Thoracic aorta (tissue), 2 donors: ENCODE measurements at places on chromosomes 7 and 10.

GRCh38 chr10:123888751-123889150 lies 2.9 kb downstream of the CPXM2 start:
- DNase-seq: no peak

- DNase-seq: no peak
These were observed 27.1 kb upstream of the TNRC18 start for GRCh38 chr7:5450549-5451327.

DNA sequence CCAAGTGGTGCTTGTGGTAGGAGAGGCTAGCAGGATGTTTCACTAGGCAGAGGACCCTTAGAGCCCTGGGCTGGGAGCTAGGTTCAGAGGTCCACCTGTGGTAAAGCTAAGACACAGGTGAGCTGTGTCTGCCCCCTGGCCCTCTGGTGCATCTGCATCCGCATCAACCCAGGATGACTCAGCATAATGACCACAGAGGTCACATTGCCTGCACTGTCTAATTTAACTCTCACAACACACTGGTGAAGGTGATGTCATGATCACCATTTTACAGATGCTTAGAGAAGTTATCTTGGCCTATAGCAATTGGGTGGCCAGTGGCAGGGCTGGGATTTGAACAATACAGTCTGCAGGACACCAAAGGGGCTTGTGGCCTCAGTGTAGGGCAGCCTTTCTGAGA lies 33.1 kb downstream of the HABP2 start:
- no peak for DNase-seq

GRCh38 chr7:159088016-159088865 lies 56.4 kb downstream of the VIPR2 start:
- no peak for DNase-seq

- no peak for DNase-seq
These were observed 43.1 kb downstream of the EGFR start for GRCh38 chr7:55061726-55062499.

DNA sequence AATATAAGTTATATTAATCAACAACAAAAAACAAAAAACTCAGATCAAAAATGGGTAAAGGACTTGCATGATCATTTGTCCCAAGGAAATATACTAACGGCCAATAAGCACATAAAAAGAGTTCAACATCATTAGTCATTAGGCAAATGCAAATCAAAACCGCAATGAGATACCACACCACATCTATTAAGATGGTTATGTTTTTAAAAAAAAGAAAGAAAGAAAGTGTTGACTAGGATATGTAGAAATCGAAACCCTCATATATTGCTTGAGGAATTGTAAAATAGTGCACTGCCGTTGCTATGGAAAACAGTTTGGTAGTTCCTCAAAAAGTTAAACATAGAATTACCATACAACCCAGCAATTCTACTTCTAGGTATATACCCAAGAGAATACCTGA lies 39.4 kb upstream of the CTNNA3 start:
- no peak for DNase-seq

GRCh38 chr10:131022369-131022768 lies 289.2 kb downstream of the TCERG1L start:
- no peak for DNase-seq

DNA sequence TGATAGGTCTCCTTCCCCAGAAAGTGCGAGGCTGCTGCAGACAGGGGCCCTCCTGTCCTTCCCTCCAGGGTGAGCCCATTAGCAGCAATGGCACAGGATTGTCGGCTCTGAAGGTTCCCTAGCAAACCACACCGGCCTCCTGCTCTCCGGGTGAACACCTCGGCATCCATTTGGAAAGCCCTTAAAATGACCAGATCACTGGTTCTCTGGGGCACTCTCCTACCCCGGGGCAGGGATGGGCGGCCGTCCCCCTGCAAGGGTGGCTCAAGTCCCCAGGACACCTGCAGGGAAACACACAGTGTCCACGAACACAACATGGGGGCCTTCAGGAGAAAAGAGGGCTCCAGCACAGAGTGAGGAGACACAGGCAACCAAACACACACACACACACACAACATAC lies 459.1 kb downstream of the PTPRN2 start:
- DNase-seq: no peak

DNA sequence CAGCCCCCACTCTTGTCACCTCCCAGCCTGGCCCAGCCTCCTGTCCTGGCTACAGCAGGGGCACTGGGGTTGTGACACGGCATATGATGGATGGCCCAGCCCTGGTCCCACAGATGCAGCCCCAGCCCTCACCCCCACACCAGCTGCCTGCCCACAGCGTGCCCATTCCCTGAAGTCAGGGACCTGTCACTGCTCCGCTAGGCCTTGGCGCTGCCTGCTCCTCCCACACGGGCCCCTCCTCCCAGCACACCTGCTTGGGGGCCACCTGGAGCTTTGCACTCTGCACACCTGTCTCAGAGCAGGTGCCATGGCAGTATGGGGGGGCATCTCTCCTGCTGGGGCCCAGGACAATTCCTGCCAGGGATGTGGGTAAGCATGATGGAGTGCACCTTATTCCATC lies 3.5 kb downstream of the GCK start:
- DNase-seq: no peak

GRCh38 chr7:37342688-37343471 lies 105.8 kb downstream of the ELMO1 start:
- no peak for DNase-seq

- DNase-seq: no peak
These were observed 17.4 kb downstream of the CNNM2 start for GRCh38 chr10:102935505-102935904.

DNA sequence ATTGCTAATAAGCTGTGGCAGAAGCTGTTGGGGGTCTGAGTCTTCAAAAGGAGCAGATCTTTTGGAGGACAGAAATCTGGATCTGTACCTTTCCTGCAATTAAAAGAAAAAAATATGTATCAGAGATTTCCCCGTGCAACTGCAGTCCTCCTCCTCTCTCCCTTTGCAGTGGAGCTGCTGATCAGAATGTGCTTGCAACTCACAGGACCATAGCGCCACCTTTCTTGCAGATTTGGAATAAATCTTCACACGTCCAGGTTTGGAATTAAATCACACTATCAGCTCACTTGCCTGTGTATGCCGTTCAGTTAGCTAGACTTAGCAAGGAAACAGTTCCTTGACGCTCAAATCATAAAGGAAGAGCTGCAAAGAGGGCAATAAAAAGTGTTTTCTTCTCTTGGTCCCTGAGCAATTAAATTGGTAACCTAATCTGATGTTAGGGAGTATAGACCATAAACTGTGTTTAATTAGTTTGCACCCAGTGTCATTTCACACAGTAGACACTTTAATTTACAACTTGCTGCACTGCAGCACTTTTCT lies 77.4 kb downstream of the PON1 start:
- DNase-seq: no peak

DNA sequence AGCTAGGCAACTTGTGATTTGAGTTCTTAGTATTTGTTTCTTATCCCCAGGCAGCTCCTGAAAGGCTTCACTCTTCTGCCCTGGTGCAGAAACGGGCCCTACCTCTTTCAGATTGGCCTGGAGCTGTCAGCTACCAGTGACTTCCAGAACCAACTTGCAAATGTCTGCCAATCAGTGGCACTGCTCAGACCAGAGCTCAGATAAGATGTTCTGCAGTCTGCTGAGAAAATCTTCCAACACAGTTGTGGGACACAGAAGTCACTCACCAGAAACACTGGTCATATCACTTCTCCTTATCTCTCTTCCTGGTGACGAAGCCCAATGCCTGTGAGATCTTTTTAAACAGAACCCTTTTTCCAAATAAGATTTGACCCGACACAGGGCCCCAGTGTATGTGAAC lies 81.9 kb upstream of the DUSP5 start:
- DNase-seq: no peak

- no peak for DNase-seq
These were observed 124.8 kb upstream of the TMEM72 start for GRCh38 chr10:44786286-44786850.

- DNase-seq: no peak
These were observed 167.9 kb downstream of the CUX1 start for GRCh38 chr7:101985057-101985902.

DNA sequence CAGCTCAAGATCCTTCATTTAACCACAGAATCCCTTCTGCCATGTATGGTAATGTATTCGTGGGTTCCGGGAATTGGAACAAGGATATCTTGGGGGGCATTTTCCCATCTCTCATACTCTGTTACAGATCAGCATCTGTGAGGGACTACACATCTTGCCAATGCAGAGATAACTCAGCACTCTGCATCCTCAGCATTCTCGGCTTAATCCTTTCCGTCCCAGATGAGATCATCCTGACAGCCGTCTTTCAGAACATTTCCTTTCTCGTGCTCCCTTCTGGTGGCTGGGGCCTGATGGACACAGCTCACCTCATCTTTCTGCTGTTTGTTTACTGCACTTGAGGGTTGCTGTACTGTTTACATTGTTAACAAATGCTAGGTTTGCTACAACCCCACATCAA lies 25.3 kb downstream of the FKBP6 start:
- DNase-seq: no peak

DNA sequence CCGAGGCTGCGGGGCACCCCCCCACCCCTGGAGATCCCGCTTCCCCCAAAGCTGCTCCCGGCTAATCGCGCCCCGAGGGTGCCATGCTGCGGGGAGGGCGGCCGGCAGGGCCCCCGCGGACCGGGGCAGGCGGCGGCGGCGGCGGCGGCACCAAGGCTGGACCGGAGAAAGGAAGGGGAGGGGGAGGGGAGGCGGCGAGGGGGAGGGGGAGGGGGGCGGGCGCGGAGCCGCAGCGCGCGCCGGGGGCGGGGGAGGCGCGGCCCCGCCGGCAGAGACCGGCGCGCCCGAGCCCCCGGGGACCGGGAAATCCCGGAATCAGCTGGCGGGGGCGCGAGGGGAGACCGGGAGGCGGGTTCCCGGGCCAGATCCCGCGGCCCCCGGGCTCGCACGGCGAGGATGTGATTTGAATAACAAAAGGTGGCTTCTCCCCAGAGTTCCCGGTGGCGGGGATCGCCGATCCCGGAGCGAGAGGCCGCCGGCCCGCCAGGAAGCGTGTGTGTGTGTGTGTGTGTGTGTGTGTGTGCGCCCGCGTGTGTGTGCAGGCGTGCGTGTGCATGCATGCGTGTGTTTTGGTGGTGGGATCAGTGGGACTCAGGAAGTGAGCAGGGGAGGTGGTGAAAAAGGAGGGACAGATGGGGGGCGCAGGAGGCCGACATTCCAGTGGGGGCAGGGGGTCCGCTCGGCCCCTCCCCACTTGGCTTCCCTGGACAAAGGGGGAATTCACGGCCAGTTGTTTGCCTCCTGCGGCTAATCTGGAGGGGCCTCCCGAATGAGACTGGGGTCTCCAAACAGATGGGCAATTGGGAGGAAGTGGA lies 99.5 kb downstream of the HIP1 start:
- DNase-seq: no peak

DNA sequence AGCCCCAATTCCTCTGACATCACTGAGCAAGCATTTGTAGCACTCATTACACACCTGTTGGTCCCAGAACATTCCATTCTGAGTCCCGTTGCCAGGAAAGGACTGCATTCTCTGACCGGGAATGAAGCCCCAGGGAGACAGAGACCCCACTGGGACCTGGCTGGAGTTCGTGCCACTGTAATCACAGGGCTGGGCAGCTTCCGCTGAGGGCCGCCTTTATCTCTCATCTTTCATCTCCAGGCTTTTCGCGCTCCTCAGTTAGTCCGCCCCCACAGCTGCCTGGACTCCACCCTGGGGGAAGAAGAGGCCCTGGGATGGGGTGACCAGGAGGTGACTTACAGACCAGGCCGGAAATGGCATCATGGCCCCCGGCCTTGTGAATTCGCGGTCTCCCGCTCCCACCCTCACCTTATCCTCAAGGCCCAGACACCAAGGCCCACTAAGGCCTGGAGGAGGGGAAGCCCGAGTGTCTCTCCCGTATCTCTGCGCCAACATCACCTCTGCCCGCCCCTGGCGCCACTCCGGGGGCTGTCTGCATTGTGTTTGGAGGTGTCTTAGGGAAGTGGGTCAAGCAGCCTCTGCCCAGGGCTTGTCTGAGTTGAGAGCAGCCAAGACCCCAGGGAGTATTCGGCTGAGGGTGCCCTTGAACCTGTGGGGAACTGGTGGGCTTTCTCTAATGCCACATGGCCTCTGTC lies 75.4 kb downstream of the PROSER2 start:
- no peak for DNase-seq

DNA sequence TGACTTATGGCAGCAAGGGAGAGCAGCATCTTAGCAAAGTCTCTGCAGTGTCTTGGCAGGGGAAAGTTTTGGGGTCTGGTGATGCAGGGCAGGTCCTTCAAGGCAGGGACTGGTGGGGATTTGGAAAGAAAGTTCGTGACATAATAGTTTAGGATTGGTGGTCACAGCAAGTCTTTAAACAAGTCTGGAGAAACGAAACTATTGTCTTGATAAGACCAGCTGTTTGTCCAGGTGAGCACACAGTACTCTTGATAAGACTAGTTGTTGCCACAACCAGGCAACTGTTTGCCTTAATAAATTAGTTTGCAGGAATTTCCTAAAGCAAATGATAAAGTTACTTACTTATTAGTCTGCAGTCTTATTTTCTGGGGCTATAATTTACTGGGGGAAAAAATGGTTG lies 136.1 kb downstream of the AKR1D1 start:
- DNase-seq: no peak

DNA sequence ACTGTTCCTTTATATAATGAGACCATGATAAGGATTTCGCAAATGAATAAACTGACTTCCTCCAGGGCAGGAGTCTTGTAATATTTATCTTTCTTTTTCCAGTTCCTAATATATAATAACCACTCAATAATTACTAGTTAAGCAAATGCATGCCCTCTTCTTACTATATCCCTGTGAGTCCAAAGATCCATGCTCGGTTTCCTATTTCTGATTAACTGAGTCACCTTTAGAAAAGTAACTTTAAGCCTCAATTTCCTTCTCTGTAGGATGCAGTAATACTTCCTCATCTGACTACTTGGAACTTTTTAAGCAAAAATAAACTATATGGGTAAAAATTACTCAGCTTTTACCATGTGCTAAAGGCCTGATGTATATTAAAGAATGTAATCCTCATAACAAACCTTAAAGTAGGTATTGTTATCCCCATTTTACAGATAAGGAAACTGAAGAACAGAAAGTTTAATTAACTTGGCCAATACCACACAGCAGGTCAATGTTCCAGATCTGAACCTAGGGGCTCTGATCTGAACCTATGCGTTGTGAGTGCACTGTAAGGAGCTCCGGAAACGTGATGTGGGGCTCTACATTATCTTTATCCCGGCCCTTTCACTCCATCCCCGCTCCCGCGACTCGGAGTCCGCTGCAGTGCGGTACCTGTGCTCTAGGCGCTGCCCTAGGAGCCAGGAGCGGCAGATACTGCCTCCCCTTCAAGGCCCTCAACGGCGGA lies 458 bp downstream of the COX15 start:
- no peak for DNase-seq

- DNase-seq: no peak
These were observed 78.6 kb upstream of the ADRB1 start for GRCh38 chr10:113965077-113965476.

- no peak for DNase-seq
These were observed 80.6 kb downstream of the USP6NL start for GRCh38 chr10:11530806-11531205.

- no peak for DNase-seq
These were observed 8.8 kb downstream of the RCC1L start for GRCh38 chr7:75064801-75065200.

DNA sequence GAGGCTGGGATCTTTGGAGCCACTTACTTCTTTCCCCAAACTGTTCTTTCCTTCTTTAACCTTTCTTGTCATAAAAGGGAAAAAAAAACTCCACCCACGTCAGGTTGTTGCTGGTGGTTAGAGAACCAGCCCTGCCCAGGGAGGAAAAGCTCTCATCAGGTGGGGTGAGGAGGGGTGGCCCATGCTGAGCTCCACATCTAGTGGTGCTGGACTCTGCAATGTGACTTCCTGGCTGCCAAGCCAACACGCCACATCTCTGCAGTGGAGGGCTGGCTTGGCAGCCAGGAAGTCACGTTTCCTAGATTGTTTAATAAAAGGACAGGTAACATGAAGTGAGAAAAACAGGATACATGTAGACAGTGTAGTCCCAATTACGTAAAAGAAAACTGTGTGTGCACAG lies 37.4 kb downstream of the WIPF3 start:
- no peak for DNase-seq
